ENCODE measurements at places on chromosomes 13 and 19.

DNA sequence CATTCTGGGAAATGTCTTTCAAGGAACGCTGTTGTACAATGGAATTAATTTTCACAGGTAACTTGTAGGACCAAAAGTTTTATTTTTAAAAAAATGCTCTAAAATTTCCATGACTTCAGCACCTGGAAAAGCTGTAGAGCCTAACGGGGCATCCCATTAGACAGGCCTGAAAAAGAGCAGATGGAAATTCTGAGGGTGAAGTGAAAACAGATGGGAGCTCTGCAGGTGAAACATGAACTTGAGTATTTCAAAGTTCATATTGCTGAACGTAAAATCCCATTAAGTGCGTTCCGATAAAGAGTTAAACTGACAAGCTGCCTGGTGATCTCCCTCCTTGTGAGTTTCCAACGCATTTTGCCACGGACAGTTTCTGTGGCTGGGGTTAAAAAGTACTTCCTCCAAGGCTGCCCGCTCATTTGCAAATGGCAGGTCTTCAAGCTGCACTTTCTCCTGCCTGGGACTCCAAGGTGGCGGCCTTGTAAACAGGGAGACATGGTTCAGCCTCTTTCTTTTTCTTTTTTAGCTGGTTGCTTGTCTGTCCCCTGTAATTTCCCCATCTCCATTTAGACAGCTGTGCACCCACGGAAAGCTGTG lies 450.4 kb downstream of the FGF9 start:
- no peak for DNase-seq

- DNase-seq = no peak
These were observed 17.2 kb downstream of the FGF9 start for GRCh38 chr13:21688056-21688455.

- DNase-seq = no peak
These were observed 55.5 kb downstream of the MYH14 start for GRCh38 chr19:50258918-50259372.

DNA sequence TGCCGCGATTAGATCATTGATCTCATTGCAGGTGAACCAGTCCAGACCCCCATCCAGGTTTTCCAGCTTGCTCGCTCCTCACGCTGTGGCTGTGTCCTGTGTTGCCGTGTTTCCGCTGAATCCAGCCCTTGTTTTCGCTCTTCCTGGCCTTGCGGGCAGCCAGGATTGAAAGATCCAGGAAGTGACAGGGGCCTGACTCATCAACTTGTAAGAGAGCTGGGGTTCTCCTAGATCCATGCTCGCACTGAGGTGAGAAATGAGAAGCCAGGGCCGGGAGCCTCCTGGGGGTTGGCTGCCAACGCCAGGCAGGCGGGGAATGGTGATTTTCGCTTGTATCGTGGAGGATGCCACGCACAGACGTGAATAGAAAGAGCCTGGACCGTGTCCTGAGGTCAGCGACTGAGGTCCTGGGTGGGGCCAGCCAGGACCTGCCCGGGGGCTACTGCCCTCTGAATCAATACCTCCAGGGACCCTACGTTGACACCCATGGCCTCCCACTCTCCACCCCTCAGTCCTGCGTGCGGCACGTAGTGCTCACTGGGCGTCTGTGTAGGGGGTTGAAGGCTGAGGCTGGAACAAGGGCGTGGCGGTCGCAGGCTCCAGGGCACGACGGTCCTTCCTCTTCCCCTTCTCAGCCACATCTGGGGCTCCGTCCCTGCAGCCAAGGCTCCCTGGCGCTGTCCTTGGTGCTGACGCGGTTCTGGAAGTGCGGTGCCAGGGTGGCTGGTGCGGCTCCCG lies 7.3 kb upstream of the PTPRH start:
- peak; percentile 18 for DNase-seq

DNA sequence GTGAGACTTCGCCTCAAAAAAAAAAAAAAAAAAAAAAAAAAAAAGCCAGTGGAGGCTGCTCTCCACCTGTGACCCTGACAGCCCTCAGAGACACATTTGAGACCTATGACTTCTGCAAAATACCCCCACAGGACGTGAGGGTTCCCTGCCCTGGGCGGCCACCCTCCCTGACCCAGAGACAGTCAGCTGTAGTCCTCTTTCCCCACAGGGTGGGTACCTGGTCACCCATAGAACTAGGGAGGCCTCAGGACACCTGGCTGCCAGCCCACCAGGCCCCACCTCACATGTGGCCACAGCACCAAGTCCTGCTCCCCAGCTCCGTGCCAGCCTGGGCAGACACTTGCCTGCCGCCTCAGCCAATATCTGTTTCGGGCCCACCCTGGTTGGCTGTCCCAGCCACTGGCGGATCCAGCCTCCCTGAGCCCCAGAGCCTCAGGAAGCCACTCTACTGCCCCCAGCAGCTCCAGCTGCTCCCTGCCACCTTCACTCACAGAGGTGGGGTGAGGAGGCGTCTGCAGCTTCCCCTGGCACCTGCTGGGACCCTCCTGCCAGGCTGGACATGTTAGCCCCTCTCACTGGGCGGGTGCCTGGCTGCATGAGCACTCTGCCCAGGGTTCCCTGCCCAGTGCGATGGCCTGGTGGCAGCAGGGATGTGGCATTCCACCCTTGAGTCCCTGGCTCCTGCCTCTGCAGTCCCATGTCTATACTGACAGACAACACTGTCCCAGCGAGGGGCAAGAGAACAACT lies 6.9 kb downstream of the MKNK2 start:
- DNase-seq = no peak

GRCh38 chr13:110237875-110238817 lies 68.8 kb downstream of the COL4A1 start:
- no peak for DNase-seq

DNA sequence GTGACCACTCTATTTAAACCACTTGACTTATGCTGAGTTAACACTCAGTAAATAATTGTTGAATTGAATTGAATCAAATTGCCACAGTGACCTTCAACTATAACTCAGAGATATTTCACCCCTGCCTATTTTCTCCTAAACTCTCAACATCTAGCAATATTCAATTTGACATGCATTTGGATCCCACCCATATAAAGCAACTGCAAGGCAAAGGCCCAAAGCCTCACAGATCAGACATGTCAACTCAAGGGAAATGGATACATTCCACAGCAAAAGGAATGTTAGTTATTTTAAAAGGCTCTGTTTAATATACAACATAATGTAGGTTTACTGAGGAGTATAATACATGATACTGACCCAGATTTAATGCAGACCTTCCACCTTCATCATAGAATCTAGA lies 107.4 kb downstream of the KCTD12 start:
- DNase-seq = no peak

- DNase-seq = no peak
These were observed 546.4 kb upstream of the SLITRK5 start for GRCh38 chr13:87124785-87125074.

GRCh38 chr13:46587807-46588418 lies 34.9 kb downstream of the LRCH1 start:
- no peak for DNase-seq

DNA sequence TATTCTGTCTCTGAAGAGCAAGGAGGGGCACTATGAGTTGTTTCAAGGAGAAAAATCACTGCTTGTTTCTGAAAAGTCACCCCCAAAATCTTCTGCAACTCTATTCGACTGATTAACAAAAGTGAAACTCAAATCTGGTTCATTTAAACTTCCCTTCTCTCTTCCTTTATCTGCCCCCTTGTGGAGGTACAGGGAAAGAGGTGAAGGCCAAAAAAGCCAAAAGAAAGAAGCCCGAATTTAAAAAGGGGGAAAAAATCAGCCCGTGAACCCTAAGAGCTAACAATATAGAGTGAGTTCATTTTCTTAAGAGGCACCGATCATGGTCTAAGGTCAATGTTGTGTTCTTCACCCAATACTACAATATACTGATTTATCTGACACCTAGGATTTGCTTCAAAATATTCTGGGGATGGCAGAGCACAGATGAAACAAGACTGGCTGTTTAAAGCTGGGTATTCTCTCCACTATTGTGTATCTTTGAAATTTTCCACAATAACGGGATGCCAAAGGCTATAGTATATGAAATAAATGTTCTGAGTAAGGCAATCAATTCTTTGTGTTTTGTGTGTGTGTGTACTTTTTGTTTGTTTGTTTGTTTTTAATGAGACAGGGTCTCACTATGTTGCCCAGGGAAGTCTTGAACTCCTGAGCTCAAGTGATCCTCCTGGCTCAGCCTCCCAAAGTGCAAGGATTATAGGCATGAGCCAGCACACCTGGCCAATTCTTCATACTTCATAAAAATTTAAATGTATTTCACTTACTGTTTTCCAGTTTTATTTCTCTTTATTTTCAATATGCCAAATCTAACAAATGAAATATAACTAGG lies 55.0 kb upstream of the EEF1AKMT1 start:
- no peak for DNase-seq

DNA sequence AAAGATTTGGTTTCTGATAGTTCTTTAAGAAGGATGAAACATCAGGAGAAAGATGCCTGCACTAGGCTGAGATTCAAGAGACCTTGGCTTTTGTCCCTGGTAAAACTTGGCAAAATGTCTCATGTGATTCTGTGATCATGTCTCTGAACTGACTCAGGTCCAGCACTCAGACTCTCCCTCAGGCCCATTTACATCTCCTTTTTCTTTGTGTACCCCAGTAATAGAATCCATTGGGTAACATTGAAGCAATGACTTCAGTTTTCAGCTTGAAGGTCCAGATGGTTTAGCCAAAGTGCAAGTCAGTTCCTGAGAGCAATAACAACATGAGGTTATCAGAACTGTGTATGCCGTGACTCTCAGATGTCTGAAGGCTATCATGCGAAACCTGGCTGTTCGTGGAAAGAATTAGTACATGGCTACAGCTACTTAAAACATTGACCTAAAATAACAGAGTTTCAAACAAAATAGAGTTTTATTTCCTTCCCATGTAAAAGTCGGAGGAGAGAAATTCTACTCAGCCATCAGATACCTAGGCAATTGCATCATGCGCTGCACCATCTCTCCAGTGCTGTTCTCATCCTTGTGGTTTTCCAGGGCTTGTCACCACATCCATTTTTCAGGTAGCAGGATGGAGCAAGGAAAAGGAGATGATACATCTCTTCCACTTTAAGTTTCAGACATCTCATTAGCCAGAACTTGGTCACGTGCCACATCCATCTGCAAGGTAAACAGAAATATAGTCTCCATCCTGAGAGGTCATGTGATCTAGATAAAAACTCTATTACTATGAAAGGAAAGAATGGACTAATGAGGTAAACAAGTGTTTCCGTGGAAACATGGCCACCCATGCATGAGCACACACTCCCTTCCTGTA lies 117.3 kb downstream of the POSTN start:
- DNase-seq = no peak

DNA sequence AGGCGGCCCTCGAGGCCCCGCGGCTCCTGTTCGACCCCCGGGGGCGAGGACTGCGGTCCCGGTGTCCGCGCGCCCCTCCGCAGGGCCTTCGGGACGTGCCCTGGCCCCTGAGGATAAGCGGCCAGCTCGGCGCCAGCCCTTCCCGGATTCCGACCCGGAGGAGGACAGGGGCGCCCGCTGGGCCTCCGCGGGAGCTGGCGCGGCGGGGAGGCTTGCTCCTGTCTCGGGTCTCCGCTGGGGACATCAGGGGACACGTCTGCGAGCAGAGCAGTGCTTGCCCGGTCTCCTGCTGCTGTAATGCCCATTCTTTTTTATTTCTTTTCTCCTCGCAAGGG lies 829 bp downstream of the B3GLCT start:
- no peak for DNase-seq

GRCh38 chr19:17294051-17294891 lies 9.0 kb downstream of the ABHD8 start:
- DNase-seq = peak; percentile 19

- no peak for DNase-seq
These were observed 226.5 kb downstream of the FOXO1 start for GRCh38 chr13:40439928-40440327.

- no peak for DNase-seq
These were observed 26.9 kb downstream of the NOTCH3 start for GRCh38 chr19:15173746-15174404.

DNA sequence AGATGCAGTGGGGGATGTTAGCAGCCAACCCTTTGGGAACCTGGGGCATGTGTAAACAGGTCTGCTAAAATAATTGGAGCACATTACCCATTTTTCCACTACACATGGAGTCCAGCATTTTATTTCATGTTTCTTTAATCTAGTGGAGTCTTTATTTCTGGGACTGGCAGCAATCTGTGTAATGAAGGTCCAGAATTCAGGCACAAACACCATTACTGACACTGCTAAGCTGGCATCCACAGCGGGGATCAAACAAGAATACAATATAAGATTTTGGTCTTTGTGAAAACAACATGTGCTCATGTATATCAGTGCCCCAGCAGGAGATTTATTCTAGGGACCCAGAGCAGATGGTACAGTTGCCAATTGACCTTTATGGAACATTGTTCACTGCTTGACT lies 1587.0 kb upstream of the PRR20A start:
- DNase-seq = no peak

GRCh38 chr19:2288818-2289713 lies 7.1 kb upstream of the PEAK3 start:
- no peak for DNase-seq

DNA sequence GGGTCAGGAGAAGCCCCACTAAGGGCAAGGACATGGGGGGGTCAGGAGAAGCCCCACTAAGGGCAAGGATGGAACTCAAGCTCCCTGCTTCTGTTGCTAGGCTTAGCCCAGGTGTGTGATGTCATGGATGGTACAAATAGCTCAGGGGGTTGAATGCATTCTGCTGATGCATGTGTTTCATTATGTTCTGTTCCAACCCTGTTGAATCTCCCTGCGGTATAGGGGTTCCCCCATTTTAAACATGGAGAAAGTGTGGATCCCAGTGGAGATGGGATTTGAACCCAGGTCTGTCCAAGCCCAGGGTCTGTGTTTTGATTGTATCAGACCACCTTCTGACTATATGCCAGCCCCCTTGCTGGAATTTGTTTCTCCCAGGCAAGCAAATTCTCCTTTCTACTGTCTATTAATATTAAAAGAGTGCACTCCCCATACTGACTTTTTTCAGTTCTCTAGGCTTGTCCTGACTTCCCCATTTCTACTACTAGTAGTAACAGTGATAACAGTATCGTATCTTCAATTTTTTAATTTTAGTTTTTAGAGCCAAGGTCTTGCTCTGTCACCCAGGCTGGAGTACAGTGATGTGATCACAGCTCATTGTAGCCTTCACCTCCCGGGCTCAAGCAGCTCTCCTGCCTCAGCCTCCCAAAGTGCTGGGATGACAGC lies 6.7 kb downstream of the ZNF865 start:
- DNase-seq = no peak

GRCh38 chr13:21542563-21542962 lies 61.4 kb downstream of the MICU2 start:
- DNase-seq = no peak

- no peak for DNase-seq
These were observed 378 bp downstream of the TLE6 start for GRCh38 chr19:2977746-2978138.

- DNase-seq = no peak
These were observed 30.5 kb upstream of the USPL1 start for GRCh38 chr13:30587231-30587630.

Data from activated naive CD4-positive, alpha-beta T cell (primary cell).